ENCODE measurements at places on chromosomes 7 and 10.
A peak's percentile ranks its signal among the peaks of the same experiment; 100 is the strongest.

DNA sequence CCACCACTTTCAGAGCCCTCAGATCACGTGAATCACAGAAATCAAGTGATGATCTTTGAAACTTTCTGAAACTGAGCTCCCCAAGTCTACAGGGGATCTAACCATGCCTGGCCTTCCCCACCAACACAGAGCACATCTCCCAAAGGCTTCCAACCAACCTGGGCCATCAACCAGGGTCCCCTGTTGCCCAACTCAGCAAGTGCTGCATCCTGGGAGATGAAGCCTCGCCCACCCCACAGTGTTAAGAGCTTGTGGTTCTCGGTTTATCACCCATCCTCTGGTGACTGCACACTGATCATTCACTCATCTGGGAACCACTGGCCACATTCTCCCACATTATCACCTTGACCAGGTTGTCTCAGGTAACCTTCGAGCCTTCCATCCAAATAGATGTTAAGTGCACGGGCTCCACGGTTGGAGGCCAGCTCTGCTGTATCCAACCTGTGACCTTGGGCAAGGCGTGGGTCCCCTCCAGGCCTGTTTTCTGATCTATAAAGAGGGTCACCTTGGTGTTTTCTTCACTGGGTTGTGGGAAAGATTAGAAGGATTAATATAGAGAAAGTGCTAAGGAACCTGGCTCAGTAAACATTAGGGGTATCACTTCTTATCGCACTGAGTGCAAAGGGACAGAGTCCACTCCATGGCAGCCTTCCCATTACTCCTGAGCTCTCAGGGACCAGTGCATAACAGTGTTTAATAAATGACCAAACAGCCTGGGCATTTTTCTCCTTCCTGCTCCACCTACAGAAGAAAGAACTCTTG is 3.6 kb downstream of the ZNF488 start:
- no peak for DNase-seq

DNA sequence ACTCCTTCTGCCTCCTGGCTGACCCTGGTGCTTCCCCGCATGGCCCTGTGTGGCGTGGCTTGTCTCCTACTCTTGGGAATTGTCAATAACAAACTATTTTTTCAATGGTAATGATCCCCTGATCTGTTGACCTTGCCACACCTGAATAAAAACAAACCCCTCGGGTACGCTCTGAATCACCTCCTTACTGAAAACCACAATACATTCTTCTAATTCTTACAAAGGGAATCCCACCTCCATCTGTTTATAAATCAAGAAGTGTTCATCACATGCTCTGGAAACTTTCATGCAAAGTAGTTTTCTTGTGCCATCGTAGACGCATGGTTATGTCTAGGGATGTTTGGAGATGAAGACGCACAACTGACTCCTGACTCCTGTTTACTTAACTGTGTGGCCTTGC is 245.8 kb downstream of the FRMD4A start:
- peak; percentile 71 for DNase-seq

- DNase-seq = no peak
Measured at GRCh38 chr7:66700633-66701131, 39.9 kb upstream of the RABGEF1 start.

GRCh38 chr10:60086421-60086820 is 180.1 kb upstream of the CCDC6 start:
- DNase-seq = no peak

GRCh38 chr10:86506499-86506898 is 15.1 kb downstream of the WAPL start:
- DNase-seq = no peak

DNA sequence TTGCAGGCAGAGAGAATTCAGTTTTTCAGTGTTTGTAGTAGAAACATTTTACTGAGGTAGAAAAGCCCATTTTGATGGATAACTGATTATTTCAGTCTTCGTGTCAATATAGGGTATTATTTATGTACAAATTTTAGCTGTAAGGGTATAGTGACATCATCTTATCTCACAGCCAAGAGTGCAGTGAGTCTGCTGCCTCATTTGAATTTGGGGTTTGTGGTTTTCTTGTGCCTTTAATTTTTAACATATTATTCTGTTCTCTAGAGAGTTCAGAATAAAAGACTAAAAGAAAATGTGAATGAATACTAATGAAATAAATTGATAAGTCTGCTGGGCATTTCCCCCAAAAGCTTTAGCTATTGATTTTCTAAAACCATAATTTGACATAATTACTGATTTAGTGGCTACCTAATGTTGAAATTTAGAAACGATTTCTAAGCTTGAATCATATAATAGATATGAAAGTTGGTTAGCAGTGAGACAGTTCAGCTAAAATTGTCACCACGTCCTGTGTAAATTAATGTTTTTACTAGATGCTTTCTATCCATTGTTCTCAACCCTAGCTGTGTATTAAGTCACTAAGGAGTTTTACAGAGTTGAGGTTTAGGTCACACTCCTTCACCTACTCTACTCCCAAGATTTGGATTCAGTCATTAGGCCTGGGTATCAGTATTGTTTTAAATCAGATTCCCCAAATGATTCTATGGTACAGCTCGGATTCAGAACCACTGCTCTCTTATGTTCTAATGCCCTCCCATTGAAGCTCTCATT is 37.3 kb downstream of the ACADSB start:
- no peak for DNase-seq
